ENCODE measurements at places on chromosomes 1 and 21.
A peak's percentile ranks its signal among the peaks of the same experiment; 100 is the strongest.

DNA sequence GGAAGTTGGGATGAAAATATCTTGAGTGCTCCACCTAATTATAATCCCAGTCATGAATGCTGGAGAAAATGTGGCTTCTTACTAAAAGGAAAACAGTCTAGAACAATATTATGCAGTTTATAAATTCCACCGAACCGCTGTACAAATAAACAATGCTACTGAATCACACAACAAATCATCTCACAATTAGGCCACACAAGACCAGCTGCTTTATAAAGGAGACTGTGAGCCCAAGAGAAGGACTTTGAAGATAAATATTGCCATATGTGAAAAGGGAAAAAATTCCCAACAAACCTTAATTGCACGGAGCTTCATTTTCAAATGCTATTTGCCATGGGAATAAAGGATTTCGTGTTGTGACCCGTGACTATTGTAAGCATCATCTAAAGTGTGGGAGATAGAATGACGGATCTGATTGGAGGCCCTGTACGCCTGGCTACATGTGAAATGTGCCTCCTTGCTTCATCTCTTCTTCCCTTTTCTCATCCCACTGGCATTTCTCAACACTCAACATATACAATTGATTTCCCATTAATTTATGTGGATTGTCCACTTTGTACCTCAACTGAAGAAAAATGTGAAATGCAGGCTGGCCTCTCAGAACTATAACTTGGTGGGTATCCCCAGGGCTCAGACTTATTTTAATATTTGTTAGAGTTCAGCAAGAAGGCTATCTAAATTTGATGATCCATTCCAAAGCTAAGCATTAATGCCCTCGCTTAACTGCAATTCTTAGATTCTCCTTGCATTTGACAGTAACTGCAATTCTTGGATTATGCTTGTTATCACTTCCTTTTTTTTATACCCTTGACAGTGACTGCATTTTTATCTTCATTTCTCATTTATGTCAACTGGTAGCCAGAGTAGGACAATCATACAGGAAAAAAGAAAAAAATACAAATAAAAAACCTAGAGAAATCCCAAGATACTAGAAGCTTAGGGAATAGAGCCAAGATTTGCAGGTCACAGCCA is 122.3 kb downstream of the TGFB2 start:
- no peak for DNase-seq

DNA sequence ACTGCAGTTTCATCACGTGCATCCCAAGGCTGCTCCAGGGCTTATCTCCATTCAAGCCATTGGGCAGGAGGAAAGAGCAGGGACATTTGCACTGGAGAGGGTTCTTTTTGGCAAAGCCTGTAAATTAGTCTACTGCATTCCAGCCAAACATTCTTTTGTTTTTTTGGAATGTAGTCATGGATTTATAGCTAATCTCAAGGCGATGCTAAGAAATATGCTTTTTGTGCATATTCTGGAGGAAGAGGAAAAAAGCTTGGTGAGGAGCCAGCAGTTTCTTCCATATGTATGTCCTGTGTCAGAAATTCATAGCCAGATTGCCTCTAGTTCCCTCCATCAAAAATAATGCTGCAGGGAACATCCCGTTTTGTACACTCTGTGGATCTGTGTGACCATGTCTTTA is 221.4 kb downstream of the BACH1 start:
- no peak for DNase-seq

DNA sequence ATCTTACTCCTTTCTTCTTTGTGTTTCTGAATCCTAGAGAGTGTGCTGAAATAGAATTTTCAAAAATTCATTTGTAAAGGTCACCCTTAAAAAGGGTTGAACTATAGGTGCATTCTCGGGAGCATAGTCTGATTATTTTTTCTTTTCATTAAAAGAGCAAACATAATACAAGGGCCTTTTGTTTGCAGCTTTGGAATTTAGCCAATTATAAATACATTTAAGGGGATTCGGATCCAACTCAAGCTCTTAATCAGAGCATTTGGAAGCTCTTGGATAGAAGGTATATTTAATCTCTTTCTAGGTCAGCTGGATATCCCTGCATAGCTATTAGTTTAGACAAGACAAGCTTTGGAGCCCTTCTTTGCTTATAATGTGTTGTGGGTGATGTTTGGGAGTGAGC is 321.7 kb downstream of the HHAT start:
- DNase-seq = no peak

GRCh38 chr1:43537423-43538142 is 6.9 kb downstream of the PTPRF start:
- DNase-seq = no peak

DNA sequence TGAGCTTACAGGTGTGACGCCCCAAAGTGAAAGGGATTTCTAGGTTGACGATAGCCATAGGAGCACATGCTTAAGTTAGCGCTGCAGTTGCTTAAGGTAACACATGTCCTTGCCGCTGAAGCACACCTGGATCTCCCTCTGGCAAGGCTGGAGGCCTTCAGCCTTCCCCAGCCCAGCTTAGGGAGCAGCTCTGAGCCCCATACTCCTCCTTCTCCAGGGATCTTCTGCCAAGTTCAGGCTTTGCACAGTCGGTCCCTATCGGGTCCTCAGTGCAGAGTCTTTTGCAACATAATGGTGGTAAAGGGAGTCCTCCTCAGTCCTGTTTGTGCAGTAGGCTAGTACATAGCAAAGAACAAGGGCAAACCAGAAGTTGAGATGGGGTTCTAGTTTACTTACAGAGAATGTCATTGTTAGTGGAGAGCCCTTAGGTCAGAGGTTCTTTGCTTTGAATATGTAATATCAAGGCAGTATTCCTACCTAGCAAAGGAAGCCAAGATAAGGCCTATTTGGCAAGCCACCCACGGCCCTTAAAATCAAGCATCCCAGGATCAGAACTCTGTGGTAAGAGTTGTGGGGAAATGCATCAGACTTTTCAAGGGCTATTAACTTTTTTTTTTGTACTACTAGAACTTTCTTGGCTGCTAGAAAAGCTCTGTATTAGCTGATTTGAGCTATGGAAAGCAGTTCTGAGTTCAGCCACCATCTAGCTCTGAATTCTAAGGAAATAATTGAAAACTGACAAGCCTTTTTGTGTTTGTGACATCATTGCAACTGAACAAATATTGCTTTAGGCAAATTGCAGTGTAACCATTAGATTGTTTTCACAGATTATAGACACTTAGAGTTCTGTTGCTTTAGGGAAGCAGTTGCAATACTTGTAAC is 1.4 kb downstream of the EVA1C start:
- no peak for DNase-seq

- no peak for DNase-seq
These were observed 44.0 kb downstream of the MORN1 start for GRCh38 chr1:2347409-2347785.

DNA sequence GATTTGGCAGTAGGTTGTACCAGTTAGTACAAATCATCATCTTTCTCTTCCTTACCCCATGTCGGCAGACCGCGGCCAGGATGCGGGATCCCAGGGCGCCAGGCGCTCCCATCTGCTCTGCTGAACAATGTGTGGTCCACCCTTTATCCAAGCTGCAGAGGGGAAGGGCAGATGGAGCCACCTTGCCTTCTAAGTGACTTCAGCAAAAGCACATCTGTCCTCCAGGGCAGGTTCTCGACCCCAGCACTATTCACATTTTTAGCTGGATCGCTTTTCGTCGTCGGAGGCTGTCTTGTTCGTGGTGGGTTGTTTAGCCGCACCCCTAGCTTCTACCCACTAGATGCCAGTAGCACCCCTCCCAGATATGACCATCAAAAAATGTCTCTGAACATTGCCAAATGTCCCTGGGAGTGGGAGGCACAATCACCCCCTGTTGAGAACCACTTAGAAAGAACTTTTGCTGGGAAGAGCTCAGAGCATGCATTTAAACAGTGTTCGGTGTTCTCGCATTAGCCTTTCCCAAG is 58.1 kb upstream of the SIM2 start:
- no peak for DNase-seq

DNA sequence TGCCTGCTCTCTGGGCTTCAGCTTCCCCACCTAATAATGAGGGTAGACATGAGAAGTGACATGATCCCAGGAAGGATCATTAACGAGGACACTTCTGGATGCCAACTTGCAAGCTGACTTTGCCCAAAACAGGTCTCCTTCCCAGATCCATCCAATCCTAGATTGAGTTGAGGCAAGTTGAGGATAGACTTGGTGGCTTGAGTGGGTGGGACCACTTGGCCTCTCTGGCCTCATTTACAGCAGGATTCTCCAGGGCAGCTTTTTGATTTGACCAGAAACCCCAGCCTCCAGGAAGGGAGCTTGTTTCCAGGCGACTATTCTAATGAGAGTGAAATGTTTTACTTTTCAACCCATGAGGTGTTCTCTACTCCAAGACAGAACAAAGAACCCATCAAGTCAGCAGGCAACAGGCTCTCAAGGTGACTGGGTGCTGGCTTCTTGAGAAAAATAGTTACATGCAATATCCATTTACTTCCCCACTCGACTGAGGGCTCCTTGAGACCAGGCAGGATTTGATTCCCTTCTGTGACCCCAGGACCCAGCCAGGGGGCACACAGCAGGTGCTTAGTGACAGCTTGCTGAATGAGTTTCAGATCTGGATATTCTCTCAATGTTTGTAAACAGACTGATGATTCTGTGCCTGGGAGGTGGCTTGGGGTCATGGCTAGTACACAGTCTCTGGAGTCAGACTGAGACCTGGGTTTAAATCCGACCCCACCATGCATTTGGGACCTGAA is 128.2 kb downstream of the DMRTB1 start:
- no peak for DNase-seq

DNA sequence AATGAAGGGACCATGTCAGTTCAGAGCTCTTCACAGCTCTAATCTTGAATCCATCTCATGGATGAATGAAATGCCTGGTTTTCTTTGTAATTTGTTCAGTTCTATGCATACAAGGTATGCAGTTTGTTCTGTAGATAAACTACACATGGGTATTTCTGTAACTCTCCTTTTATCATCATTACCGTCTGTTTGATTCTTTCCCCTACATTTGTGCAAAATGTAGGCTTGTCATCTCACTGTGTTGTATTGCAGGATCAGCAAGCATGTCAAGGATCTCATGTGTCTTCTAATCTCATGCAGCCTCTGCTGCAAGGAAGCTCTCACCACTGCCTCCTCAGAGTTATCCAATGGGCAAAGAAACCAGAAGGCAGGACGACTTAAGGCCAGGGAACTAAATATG is 79.3 kb downstream of the OLFML2B start:
- no peak for DNase-seq

DNA sequence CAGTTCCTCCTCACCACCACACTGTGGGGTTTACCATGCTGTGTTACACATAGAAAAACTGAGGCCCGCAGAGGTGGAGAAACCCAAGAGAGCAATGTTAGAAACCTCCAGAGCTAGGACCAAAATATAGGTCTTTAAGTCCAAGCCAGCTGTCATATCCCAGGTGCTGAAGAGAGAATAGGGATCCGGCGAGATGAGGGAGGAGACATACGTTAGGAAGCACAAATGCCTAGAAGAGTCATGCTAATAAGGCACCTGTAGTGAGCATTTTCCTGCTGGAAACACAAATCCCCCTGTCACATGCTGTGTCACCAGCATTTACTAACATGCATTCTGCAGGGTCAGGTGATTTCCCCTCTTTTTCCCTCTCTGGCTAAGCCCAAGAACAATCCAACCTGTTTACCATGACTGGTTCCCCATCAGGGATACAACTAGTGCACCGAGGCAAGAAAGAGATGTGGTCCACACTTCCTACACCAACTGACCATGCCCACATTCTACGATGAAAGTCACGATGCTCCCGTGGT is 168.6 kb upstream of the CAMK1G start:
- no peak for DNase-seq

DNA sequence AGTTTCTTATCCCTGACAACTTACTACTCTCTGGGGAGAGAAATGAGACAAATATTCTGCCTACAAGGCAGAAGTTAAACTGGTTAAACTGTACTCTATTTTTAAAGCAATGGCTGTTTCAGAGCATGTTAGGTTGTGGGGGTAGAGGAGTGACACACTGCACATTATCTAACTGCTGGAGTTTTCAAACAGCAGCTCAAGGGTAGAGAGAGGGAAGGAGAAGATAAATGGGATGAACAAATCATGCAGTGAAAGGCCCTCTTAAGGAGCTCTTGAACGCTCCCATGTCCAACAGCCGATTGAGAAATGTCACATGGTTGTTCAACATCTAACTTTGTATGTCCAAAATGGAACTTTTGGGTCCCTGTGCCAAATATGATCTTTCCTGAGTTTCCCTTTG is 14.0 kb upstream of the IFI44L start:
- DNase-seq = peak; percentile 31

DNA sequence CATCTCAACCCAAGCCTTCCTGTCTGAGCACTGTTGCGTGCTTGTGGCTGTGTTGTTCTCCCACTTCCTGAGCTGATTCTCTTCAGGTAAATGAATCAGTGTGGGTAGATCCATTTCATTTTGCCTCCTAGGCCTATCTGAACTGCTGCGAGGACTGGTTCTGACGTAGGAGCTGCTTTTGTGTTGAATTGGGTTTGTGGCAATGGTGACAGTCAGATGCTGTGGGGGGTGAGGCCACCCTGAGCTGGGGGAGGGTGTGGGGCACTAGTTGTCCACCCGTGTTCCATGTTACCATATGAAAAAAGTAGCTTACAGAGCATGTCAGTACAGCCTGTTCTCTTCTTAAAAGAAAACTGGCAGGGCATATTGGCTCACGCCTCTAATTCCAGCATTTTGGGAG is 81.5 kb downstream of the MRPS6 start:
- DNase-seq = no peak

- DNase-seq = no peak
These were observed 7.4 kb upstream of the AMPD1 start for GRCh38 chr1:114702737-114703136.

DNA sequence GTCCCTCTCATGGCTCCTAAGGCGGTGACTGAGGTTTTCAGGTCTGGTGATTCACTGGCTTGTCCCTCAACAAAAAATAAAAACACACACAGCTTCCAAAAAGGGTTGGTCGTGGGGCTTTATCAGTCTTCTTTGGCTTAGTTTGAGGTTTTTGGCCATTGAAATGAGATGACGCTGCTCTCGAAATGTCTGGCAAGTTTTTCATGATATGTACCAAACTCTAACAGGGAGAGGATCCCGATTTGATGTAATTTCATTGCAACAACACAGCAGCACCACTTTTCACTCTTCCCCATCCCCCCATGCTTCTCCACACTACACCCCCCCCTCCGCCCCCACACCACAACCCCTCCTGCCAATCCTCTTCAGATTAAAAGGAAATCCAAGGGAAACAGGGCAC is 187.1 kb upstream of the NFIA start:
- peak; percentile 27 for DNase-seq
